ENCODE measurements at places on chromosomes 4 and X. TPM values are rescaled to one million over a fixed set of nuclear protein-coding genes. Genes with fewer than 3 reads are reported as not detected.

- peaks cover 6% of the 10 kb centered on the region for H3K27me3 ChIP-seq
- H3K27ac ChIP-seq = peak overlapping the region; percentile 44
- H3K4me3 ChIP-seq = peak overlapping the region; percentile 63
- DNase-seq = no peak
These were observed 110.7 kb downstream of the PSAPL1 start for GRCh38 chr4:7323872-7324650.

- no peak overlapping the region for H3K27ac ChIP-seq
- H3K36me3 ChIP-seq = no peaks in the 10 kb centered on the region
- no peaks in the 10 kb centered on the region for H3K4me1 ChIP-seq
- no peak overlapping the region for H3K4me3 ChIP-seq
These were observed 10.8 kb downstream of the JAKMIP1 start for GRCh38 chr4:6189511-6189910.

DNA sequence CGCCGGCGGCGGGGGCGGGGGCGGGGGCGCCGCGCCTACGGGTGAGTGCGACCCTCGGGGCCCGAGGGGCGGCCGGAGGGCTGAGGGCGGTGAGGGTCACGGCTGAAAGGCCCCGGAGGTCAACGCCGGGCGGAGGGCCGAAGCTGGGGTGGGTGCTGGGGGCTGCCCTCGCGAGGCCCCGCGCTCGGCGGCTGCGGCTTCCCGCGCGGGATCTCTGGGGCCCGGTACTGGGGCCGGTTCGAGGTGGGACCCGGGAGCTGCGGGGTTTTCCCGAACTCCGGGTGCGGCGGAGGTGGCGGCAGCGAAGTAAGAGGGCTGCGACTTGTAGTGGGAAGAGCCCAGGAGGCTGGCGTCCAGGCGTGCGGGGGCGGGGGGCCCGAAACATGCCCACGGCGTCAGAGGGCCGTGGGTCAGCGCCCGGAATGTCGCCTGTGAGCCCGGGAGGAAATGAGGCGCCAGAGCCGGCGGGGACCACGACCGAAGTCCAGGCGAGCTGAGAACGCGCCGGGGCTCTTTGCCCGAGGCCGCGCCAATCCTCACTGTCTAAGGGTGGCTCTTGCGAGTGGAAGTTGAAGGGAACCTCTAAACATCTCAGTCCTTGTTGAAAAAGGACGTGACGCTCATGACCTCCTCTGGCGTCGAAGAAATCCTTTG, 407 bp downstream of the IL13RA1 start:
- peaks cover 8% of the 10 kb centered on the region for H3K27me3 ChIP-seq
- no peak for DNase-seq
- H3K4me3 ChIP-seq = peak overlapping the region; percentile 75
- no peaks in the 10 kb centered on the region for H3K36me3 ChIP-seq

GRCh38 chrX:4579480-4579879, 866.0 kb upstream of the PRKX start:
- H3K4me3 ChIP-seq = no peak overlapping the region
- no peaks in the 10 kb centered on the region for H3K27me3 ChIP-seq

DNA sequence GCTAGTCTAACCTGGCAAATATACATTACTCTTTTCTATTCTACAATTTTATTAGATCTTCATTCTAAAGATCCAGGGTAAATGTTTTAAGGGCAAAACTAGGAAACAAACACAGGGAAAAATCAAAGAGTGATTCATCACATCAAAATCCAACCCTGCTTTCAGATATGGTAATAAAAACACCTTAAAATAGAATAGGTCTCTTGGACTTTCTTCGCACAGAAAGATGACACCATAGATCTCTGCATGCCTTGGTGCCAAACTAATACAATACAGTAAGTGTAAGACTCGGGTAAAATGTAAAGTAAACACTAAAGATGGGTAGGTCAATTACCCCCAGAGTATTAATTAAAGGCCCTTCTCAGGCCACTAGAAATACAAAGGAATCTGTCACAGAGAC, 34.2 kb downstream of the LDB2 start:
- no peak for DNase-seq
- peaks cover 3% of the 10 kb centered on the region for H3K27me3 ChIP-seq
- H3K27ac ChIP-seq = no peak overlapping the region

DNA sequence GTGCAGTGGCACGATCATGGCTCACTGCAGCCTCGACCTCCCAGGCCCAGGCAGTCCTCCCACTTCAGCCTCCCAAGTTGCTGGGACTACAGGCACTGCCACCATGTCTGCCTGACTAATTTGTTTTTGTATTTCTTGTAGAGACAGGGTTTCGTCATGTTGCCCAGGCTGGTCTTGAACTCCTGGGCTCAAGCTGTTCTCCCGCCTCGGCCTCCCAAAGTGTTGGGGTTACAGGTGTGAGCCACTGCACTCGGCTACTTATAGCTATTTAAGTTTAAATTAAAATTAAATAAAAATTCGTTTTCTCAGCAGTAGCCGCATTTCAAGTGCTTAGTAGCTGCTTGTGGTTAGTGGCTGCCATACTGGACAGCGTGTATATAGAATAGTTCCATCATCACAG, 3.5 kb downstream of the SMAD1 start:
- peaks cover 12% of the 10 kb centered on the region for H3K27me3 ChIP-seq
- H3K36me3 ChIP-seq = no peaks in the 10 kb centered on the region
- H3K4me3 ChIP-seq = no peak overlapping the region
- DNase-seq = no peak

GRCh38 chrX:52031371-52031770, 37.6 kb downstream of the MAGED4B start:
- H3K4me3 ChIP-seq = no peak overlapping the region
- no peaks in the 10 kb centered on the region for H3K4me1 ChIP-seq
- no peaks in the 10 kb centered on the region for H3K36me3 ChIP-seq
- no peaks in the 10 kb centered on the region for H3K27me3 ChIP-seq
- DNase-seq = no peak
- no peak overlapping the region for H3K27ac ChIP-seq

DNA sequence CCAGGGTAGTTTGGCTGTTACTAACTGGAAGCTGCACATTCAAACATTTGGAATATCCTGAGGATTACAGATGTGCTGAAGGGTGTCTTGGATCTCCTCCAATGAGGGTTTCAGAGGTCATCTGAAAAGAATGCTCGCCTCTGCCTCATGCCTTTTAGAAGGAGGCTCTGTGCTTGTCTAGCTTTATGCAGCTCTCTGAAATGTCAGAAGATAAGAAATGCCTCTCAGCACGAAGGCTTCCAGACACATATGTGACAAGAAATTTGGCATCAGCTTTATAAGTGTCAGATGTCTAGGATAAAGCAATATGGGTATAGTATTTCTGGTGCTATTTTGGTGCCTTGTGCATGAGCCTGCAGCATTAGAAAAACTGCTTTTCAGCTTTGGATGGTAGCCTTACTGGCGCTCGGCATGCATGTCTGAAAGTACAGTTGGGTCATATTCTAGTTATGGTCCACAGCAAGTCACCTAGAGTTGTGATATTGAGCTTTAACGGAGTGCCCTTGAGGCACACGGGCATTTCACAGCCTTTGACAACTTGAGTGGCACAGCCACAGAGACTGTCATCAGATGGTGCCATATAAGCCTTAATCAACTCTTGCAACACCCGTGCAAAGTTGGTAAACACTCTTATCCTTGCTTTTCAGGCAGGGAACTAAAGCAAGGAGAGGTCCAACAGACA, 70.8 kb upstream of the PGRMC2 start:
- H3K27ac ChIP-seq = no peak overlapping the region
- no peaks in the 10 kb centered on the region for H3K4me1 ChIP-seq
- H3K27me3 ChIP-seq = no peaks in the 10 kb centered on the region
- H3K4me3 ChIP-seq = no peak overlapping the region
- DNase-seq = no peak
- peaks cover 9% of the 10 kb centered on the region for H3K36me3 ChIP-seq

GRCh38 chrX:1493412-1493811, 40.7 kb upstream of the ASMTL start:
- DNase-seq = no peak
- H3K4me3 ChIP-seq = peak overlapping the region; percentile 33
- H3K4me1 ChIP-seq = peaks cover 36% of the 10 kb centered on the region
- H3K27ac ChIP-seq = peak overlapping the region; percentile 92

DNA sequence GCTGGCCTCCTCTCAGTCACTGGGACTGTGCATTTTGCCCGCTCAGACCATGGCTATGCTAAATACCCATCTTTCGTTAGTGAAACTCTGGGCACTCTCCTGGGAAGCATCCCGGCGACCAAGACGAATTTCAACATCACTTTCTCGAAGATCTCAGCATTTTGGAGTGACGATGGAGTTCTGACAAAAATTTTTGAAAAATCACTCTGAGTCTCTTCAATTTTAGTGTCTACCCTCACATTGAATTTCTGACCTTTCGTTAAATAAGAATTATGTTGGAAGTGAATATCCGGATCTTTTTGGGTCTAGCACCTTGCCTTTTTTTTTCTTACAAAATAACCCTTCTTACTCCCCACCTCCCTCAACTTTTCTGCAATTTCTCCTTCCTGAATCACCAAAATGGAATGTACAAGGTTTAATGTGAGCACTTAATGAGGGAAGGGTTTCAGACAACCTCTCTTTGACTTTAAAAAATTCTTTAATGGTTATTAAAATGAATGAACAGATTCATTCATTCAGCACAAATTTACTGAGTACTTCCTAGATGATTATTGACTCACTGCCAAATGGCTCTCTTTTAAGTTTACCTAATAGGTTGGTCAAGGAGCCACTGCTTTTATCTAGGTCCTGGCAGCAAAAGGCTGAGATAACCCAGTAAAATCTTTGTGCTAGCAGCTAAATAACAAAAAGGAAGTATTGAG, 746 bp upstream of the AADAT start:
- no peaks in the 10 kb centered on the region for H3K36me3 ChIP-seq
- peak overlapping the region; percentile 22 for H3K4me3 ChIP-seq
- H3K27me3 ChIP-seq = peaks cover 34% of the 10 kb centered on the region
- no peak for DNase-seq

GRCh38 chr4:1635464-1635863, 48.6 kb downstream of the FAM53A start:
- H3K4me1 ChIP-seq = no peaks in the 10 kb centered on the region
- DNase-seq = no peak
- H3K27me3 ChIP-seq = peaks cover 10% of the 10 kb centered on the region
- H3K36me3 ChIP-seq = no peaks in the 10 kb centered on the region
- no peak overlapping the region for H3K4me3 ChIP-seq

DNA sequence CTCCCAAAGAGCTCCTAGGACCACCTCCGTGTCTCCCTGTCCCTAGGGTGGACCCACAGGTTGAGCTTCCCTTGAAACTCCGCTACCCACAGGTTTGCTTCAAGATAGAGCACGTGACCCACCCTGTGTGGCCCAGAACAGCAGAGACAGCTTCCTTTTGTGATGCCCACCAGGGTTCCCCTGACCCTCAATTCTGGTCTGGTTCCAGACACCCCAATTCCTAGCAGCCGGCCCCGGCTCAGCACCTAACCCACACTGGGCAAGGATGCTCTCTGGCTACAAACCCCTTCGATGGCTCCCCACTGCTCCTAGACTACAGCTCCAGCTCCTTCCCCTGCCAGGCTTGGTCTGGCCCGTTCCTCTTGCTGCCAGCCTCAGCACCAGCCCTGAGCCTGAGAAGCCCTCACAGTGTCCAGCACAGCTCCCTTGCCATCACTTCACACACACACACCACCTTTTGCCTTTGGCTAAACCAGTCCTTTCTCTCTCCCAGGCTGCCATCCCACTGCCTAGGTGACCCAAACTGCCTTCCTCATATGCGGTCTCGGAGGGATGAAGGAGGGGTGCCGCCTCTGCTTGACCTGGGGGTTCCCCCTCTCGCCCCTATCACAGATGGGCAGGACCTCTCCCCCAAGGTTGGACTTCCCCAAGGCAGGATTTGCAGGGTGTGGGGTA, 6.2 kb downstream of the PNCK start:
- H3K4me1 ChIP-seq = peaks cover 7% of the 10 kb centered on the region
- no peak overlapping the region for H3K27ac ChIP-seq
- peak overlapping the region; percentile 48 for H3K4me3 ChIP-seq
- peaks cover 14% of the 10 kb centered on the region for H3K27me3 ChIP-seq
- no peaks in the 10 kb centered on the region for H3K36me3 ChIP-seq

- peaks cover 14% of the 10 kb centered on the region for H3K4me1 ChIP-seq
- peak; percentile 1 for DNase-seq
- H3K27me3 ChIP-seq = no peaks in the 10 kb centered on the region
These were observed 6.0 kb downstream of the GAGE10 start for GRCh38 chrX:49309401-49309981.

GRCh38 chr4:178174756-178175155, 732.5 kb upstream of the AGA start:
- no peaks in the 10 kb centered on the region for H3K36me3 ChIP-seq
- no peaks in the 10 kb centered on the region for H3K4me1 ChIP-seq
- H3K27me3 ChIP-seq = no peaks in the 10 kb centered on the region

DNA sequence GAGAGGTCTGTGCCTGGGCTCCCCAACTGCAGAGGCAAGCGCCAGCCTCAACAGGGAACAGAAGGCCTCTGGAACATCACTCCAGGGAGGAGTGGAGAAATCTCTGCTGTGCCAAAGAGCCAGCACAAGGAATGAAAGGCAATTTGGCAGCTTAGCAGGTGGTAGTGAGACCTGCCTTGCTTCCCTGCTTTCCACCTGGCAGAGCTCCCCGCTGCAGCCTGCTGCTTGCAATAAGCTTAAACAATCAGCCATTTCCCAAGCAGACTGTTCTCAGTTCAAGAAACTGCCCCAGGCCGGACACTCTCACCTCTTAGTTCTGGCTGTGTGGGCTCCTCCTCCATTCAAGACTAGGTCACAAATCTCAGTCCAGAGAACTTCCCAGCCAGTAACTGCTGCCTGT, 370.6 kb downstream of the MAGEB5 start:
- H3K36me3 ChIP-seq = no peaks in the 10 kb centered on the region
- H3K4me1 ChIP-seq = no peaks in the 10 kb centered on the region
- DNase-seq = no peak
- H3K4me3 ChIP-seq = no peak overlapping the region
- no peak overlapping the region for H3K27ac ChIP-seq
- H3K27me3 ChIP-seq = no peaks in the 10 kb centered on the region

DNA sequence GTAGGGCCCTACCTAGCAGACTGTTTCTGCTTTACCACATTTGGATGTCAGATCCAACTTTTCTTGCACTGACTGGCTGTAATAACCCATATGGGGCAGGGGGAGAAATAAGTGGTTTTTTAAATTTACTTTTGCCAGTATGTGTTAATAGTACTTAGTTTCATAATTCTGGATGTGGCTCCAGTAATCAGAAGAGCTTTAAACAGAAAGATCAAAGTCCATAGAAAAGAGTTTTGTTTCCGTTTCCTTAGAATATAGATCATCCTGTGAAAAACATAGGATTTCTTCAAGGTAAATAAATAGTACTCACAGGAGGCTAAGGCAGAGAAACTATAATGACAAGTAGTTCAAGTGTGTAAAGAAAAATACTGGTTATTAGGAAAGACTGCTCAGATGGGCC, 85.6 kb downstream of the SLC39A8 start:
- no peaks in the 10 kb centered on the region for H3K4me1 ChIP-seq
- no peak for DNase-seq
- no peak overlapping the region for H3K27ac ChIP-seq
- no peaks in the 10 kb centered on the region for H3K27me3 ChIP-seq

Gene RBM46
- not detected for polyA plus RNA-seq

Gene TRAM1L1
- polyA plus RNA-seq = not detected

Gene FMR1NB
- polyA plus RNA-seq = not detected

Gene CXorf65
- polyA plus RNA-seq = not detected

Gene ALPK1
- polyA plus RNA-seq = 2.3 TPM

Gene CTAG2
- not detected for polyA plus RNA-seq

Gene ATXN3L
- not detected for polyA plus RNA-seq

Gene ESX1
- not detected for polyA plus RNA-seq

Data from naive thymus-derived CD8-positive, alpha-beta T cell (primary cell).